ENCODE measurements at places on chromosomes 12 and 14. TPM values are rescaled to one million over a fixed set of nuclear protein-coding genes. Genes with fewer than 3 reads are reported as not detected.

EIF2B1 gene
- 32.6 TPM for total RNA-seq

IFI27L1 gene
- 11.5 TPM for total RNA-seq

TMEM179 gene
- not detected for total RNA-seq

ST8SIA1 gene
- 6.2 TPM for total RNA-seq

WASHC4 gene
- total RNA-seq: 124 TPM
